ENCODE measurements at places on chromosomes 16 and 17.

- DNase-seq, result no peak
Observed at GRCh38 chr17:4808378-4808767, 1.4 kb downstream of the PLD2 start.

DNA sequence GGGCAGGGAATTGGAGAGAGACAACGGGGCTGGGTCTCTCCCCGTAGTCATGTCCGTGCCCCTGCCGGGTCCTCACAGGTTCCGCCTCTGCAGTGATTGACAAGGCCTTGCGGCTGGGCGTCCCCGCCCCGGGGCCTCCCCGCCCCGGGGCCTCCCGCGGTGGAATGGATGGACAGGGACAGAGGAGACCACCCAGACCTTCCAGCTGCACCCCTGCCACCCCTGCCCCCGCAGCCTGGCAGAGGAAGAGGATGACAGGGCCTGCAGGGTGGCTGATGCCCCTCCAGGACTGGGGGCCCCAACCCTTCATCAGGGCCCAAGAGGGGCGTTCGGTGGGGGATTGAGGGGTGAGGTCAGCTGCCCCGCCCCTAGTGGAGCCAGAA lies 216.4 kb upstream of the CIBAR2 start:
- DNase-seq, result no peak

DNA sequence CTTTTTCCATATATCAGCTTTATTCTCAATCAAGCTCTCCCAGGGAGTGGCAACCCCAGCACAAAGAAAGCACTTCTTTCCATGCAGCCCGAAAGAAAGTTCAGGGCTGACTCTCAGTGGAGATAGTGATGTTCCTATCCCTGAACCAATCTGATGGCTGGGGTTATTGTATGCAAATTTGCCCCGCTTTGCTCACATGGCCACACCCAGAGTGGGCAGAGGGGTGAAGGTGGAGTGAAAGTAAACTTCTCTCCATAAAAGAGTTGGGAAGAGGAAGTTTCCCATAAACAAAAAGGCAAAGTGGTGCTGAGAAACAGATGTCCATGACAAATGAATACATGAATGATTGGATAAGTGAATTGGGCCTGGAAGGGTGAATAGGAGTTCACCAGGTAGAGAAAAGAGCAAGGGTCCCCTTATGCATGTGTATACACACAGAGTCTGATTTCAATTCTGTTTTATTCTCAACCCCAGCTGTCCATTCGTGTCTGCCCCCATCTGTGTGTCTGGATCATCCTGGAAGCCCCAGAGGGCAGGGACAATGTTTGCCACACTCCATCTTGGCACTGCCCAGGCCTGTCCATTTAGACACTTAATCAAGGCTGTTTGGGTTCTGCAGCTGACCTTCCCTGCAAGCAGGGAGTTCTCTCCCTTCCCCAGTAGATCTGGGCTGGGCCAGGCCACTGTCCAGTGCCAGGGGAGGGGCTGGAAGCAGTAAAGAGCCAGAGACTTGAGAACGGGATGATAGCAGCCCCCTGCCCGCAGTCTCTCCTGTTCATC lies 14.1 kb upstream of the NGFR start:
- DNase-seq, result no peak

- no peak for DNase-seq
Observed at GRCh38 chr17:56793957-56794356, 39.8 kb downstream of the C17orf67 start.

DNA sequence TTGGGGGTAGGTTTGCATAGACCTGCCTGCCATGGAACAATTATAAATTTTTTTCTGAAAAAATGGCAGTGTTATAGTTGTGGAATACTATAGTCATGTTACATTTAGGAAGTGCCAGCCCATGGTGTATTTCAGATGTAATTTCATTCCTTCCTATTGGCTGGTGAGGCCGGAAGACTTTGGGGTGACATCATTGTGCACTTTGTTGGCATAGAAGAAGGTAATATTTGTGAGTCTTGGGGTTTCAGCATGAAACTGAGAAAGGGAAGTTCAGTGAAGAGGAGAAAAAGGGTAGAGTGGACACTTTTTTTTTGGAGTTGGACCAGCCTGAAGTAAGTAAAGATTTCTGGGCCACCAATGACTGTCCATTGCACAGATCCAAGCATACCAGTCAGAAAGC lies 16.0 kb upstream of the HEATR6 start:
- DNase-seq, result no peak

DNA sequence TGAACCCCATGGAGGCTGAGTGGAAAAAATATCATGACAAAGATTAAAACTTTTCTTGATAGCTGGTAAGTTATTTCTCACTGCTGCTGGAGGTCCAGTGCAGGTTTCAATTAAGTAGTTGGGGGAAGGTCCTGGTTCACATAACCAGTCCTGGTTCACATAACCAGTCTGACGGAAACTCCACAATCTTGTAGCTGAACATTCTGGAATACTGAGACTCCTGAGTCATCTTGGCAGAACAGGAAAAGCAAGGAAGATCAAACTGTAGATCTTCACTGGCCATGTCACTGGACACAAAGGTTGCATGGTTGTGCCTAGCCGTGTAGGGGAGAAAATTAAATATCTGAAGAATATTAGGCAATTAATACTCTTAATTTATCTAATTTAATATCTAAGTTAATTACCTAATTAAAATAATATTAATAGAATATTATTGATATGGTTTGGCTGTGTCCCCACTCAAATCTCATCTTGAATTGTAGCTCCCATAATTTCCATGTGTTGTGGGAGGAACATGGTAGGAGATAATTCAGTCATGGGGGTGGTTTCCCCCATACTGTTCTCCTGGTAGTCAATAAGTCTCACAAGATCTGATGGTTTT lies 48.6 kb upstream of the CNTNAP4 start:
- DNase-seq, result no peak

- DNase-seq, result no peak
Observed at GRCh38 chr16:85755929-85756768, 5.3 kb upstream of the C16orf74 start.

DNA sequence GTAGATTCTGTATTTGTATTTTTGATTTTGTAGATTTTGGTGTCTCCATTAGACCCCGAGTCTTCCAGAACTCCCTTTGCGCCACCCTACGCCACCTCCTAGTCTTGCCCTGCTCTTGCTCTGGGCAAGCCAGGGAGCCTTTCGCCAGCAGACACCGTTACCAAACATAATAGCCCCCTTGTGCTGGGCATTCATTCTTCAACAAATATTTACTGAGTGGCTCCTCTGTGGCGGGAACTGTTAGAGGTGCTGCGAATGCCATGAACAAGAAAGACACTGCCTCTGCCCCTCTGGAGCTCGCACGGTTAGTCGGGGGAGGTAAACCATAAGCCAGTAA lies 841 bp upstream of the GPT2 start:
- DNase-seq, result peak; percentile 27

GRCh38 chr16:65388592-65388991 lies 266.7 kb upstream of the CDH11 start:
- no peak for DNase-seq

DNA sequence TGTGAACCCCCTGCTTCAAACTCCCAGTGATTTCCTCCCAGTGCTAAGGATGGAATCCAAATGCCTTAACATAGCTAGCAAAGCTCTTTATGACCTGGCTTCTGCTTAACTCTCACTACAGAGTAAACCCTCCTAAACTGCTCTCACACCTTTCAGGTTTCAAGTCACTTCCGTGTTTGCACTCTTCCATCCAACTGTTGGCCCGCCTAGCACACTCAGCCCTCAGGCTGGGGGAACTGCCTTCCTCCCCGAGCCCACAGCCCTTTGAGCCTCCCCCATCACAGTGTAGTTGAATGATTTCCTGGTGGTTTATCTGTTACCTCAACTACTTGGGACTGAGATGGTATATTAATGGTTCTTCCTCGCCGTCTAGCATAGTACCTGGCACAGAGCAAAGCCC lies 342.5 kb downstream of the NPIPA8 start:
- no peak for DNase-seq

- DNase-seq, result no peak
Observed at GRCh38 chr17:28279411-28279810, 39.6 kb upstream of the TMEM97 start.

GRCh38 chr16:13270602-13271001 lies 369.2 kb downstream of the SHISA9 start:
- DNase-seq, result no peak

GRCh38 chr16:71360378-71360777 lies 1.9 kb downstream of the CALB2 start:
- DNase-seq, result no peak

GRCh38 chr16:56984639-56985038 lies 4.7 kb upstream of the NLRC5 start:
- no peak for DNase-seq

GRCh38 chr17:80926591-80927250 lies 64.9 kb upstream of the CHMP6 start:
- DNase-seq, result no peak

DNA sequence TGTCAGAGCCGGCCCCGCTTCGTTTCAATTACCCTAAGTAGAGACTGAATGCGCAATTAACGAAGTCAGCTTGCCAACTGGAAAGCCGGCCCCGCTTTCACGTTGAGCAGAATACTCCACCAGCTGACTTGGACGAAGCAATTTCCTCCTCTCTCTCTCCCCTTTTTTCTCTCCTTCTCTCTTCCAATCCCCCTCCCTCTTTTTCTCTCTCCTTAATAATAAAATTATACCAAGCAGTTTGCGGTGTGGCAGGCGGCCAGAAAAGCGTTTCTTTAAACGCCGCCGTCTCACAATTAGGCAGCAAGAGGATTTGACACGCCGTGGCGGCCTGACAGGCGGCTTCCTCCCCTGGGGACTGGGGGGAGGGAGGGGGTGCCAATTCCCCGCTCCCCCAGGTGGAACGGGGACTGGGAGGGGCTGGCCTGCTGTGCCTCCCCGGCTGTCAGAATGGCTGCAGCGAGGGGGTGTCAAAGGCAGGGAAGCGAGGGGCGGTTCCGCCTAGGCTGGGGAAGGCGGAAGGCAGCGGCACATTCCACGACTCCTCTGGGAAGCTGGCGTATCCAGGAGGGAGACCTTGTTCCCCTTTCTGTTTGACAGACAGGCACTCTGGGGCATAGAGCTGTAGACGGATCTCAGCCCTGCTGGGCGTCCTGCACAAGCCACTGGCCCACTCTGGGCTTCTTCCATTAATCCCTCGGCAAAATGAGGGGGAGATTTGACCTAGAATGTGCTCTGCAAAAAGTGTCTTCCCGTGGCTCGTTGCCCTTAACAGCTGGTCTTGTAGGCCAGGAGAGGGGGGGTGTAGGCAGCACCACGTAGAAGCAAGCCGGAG lies 52.7 kb downstream of the SREBF1 start:
- no peak for DNase-seq

DNA sequence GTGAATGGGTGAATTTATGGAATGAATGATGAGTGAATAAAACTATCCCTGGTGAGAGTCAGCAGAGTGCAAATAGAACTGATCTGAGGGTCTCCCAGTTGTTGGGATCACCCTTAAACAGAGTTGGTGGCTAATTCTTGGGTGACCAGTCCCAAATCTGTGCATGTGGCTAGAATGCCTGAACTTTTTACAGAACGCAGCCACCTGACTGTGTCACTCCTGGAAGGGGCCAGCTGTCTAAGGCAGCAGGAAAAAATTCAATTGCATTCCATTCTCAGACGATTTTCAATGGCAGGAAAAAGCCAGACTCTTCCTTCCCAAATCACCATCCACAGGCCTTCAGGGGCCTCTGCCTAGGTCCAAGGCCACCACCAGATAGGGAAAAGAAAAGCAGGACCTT lies 43.5 kb downstream of the BEAN1 start:
- no peak for DNase-seq

- DNase-seq, result no peak
Observed at GRCh38 chr16:22789281-22789945, 24.5 kb upstream of the HS3ST2 start.

DNA sequence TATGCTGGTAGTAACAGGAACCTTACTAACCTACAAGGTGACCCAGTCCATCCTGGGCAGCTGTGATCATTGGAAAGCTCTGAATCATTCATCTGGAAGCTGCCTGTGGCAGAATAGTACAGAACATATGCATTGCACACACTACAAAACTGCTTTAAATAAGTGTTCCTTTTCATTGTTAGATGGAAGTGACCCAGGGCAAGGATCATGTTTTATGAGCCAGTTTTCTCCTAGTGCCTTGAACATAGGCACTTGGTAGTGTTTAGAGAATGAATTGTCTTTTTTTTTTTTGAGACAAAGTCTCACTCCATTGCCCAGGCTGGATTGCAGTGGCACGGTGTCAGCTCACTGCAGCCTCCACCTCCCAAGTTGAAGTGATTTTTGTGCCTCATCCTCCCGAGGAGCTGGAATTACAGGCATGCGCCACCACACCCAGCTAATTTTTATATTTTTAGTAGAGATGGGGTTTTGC lies 55.4 kb downstream of the TENT4B start:
- no peak for DNase-seq

GRCh38 chr17:76432712-76433336 lies 20.1 kb downstream of the UBE2O start:
- no peak for DNase-seq

DNA sequence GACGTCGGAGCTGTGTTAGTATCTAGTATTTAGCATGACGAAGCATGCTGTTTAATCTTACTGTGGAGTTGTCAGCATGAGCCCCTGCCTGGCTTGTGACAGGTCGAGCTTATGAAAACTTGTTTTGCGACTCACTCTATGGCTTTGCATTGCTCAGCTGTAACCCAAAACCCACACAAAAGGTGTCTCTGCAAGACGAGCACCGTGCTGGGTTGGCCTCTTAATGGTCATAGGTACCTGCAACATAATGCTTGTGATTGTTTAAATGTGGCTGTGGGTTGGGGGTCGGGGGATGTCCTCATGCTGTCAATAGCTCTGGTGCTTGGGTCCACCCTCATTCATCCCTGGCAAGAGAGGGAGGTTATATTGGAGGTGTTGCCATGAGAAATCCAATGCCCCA lies 5.4 kb downstream of the NTN1 start:
- DNase-seq, result no peak

- DNase-seq, result no peak
Observed at GRCh38 chr16:66028510-66029216, 337.8 kb upstream of the CDH5 start.

DNA sequence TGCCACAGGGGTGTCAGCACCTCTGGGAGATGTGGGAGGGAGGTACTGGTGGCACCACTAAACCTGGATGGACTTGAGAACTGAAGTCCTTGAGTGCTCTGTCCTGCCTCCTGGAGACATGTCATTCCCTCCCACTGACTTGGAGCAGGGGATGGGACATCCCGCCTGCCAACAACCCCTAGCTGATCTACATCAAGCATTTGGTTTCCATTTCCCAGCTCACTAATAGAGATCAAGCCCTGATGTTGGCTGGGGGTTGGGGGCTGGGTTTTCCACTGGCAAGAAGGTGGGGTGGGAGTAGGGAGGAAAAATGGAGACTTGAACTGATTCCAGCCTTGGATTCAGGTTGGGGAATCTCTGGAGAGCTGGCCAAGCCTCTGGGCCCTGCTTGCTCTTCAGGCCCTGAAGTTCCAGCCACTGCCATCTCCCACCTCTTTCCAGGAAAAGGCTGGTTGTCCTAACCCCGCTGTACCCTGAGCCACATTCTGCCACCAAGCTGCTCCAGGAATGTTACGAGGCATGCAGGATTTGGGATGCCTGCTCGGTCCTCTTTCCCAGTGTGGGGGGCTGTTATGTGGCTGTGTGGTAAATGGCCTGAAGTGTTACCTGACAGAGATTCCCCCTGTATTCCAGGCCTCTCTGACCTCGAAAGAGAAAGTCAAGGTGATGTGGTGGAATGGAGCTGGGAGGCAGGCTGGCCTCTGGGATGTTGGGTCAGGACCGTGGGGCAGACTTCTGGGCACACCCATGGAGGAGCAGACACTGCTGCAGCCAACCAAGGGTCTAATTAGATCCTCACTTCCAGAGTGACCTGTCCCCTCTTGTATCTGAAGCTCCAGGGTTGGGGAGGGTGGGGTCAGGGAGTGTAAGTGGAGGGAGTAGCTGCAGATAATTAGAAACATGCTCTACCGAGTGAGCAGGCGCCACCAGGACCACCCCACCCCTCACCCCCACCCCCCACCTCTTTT lies 16.7 kb downstream of the IGFBP4 start:
- no peak for DNase-seq

- DNase-seq, result no peak
Observed at GRCh38 chr17:48530208-48530886, 464 bp downstream of the HOXB1 start.

Measured in bone marrow (tissue), 2 donors.